ENCODE measurements at places on chromosomes 2 and 18.

DNA sequence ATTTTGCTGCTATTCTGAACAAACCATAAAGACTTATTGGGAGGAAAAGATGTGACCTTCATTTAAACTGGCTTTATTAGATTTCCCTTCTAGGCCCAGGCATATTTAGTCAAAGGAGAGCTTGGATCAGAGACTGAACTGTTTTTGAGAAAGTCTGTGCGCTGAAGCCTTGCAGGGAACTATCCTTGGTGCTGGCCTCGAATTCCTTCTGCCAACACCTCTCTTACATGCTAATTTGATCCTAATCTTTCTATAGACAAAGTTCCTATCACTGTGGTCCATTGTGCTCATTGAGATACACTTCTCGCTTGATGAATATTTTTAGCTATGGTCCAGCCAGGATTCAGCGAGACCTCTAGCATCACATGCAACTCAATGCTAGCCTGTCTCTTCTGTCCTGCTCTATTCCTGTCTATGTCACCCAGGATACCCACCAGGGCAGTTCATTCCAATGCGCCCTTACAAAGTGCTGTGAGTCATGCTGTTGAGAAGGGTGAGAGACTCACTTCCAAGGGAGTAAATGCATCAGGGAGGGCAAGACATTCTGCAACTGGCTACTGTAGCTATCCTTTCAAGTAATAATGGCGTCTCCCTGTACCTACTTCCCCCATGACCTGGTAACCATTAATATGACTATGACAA is 356.7 kb upstream of the LYPD1 start:
- DNase-seq, result no peak

DNA sequence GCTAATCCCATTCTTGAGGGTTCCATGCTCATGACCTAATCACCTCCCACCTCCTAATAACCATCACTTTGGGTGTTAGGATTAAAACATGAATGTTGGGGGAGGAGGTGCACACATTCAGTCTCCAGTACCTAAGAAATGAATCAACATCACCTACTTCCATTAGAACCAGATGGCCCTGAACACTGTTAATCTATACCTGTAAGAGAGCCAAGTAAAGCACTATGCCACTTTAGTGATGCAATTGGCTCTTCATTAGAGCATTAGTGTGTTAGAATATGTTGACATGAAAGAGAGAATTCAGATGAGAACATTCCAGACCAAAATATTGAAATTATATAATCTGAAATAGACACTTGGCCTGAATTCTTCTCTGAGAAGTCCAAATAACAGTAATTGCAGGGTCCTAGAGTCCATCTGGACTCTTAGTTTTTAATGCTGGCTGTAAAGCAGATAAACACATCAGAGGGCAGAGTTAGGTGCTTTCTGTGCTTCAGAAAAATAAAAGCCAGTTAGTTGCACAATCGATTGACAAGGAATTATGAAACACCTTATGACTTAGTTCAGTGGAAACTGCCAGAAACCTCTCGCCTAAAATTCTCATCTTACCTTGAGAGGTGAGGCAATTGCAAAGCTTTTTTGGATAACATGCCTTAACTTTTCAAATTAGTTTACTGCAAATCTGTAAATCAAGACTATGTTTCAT is 923.7 kb downstream of the SLC4A3 start:
- no peak for DNase-seq

DNA sequence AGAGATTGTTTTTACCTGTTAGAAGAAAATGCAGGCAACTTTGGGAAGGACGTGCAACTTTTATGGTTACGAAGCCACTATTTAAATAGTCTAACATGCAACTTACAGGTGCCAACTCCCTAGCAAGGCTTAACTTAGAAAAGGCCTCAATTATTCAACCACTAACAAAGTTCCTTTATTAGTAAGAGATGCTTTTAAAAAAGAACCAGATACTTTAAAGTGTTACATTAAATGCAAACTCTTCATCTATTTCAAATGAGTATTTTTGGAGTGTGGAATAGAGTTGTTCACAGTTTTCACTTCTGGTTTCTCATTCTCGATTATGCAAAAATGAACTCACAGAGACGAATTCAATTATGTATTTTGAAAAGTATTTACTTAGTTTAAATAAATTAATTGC is 51.7 kb downstream of the PELI1 start:
- no peak for DNase-seq

- no peak for DNase-seq
Observed at GRCh38 chr18:78699499-78699898, 280.1 kb upstream of the SALL3 start.

DNA sequence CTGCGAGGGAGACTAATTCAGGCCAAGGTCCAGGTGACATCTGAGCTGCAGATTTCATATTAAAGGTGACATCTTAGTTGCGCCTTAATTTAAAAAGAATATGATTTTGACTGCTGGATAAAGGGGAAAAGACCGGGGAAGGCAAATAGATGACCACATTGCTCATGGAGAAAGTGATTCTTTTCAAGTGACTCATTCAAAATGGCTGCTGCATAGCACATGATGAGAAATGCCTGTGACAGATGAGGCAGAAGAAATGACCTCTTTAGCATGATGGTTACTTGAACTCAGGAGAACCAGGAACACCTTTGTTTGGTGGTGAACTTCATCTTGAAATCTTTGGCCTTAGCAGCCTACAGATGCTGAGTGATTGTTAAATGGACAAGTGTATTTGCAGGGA is 385.8 kb upstream of the TRIB2 start:
- no peak for DNase-seq

GRCh38 chr2:43075054-43075593 is 151.3 kb downstream of the ZFP36L2 start:
- DNase-seq, result no peak

DNA sequence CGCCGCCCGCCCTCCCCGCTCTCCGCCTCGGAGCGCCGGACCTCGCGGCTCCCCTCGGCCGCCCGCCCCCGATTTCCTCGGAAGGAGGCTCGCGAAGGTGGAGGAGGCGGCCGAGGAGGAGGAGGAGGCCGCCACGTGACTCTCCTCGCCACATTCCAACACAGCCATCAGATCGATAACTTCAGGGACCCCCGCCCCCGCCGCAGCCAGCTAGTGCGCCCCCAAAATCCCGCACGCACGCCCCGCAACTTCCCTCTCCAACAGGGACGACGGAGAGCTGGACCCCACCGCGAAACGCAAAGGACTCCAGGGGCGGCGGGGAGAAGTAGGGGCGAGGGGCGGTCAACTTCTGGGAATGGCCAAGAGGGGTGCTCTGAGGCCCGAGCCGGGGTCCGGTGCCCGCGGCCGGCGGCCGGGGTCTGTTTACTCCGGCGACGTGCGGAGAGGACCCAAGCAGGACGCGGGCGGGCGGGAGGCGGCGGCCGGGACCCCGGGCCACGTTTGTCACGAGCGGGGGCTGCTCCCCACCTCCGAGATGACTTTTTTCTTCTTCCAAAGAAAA is 2.0 kb downstream of the ZNF521 start:
- DNase-seq, result no peak

DNA sequence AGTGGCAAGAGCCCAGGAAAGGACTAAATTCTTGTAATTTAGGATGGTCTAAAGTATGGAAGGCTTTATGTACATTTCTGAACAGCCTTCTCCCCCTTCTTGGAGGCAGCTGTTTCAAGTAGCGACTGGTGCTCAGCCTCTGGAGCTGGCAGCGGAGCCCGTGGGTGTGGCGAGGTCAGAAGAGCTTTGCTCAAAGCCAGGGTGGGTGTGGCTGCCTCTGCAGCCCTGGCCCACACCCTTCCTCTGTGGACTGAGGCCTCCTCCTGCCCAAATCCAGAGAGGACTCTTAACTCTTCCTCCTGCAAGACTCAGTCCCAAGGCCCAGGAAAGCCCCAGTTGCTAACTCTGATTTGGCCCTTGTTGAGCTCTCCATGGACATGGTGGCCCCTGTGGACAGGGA is 202.1 kb upstream of the REV1 start:
- DNase-seq, result no peak

DNA sequence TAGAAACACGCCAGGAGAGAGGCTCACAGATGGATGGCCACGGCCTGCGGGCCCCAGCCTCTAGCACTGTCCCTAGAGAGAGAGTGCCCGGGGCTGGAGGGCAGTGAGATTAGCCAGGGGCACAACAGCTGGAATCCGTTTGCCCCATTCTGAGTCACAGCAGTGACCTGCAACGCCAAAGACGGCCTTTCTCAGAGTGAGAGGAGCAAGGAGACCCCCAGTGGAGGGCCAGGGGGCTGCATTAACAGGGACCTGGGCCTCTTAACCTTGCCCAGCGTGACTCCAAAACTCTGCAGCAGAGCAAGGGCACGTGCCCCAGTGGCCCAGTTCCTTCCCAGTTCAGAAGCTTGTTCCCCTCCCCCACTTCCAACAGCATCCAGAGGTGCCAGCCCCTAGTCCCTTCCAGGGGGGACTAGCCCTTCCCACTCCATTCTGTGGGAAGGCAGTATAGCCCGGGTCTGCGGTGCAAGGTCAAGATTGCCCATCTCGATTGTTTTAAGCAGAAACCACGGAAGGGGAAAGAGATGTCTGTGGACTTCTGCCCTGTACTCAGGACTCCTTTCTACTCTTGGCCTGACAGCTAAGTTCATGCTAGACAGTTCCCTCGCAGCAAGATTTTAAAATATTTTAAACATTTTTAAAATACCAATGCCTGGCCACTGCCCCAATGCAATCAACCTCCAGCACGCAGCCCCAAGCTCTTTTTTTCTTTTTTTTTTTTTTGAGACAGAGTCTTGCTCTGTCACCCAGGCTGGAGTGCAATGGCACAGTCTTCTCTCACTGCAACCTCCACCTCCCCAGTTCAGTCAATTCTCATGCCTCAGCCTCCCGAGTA is 50.9 kb upstream of the BIN1 start:
- no peak for DNase-seq

DNA sequence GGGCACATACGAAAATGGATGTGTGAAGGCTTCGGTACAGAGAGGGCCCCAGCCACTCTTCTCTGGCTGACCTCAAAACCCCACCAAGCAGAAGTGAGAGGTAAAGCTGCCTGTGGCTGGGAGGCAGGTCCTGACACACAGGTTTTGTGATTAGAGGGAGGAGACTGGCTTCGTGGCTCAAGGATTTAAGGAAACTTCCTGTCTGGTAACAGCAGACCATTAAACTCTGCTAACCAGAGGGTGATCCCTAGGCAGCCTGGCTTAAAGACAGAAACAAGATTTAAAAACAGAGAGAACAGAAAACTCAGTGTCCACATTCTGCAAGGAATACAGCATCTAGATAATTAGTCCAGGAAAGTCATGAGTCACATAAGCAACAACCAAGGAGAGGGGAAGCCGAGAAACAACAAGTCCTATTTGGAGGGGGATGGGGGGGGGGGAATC is 101.9 kb downstream of the NFATC1 start:
- no peak for DNase-seq

DNA sequence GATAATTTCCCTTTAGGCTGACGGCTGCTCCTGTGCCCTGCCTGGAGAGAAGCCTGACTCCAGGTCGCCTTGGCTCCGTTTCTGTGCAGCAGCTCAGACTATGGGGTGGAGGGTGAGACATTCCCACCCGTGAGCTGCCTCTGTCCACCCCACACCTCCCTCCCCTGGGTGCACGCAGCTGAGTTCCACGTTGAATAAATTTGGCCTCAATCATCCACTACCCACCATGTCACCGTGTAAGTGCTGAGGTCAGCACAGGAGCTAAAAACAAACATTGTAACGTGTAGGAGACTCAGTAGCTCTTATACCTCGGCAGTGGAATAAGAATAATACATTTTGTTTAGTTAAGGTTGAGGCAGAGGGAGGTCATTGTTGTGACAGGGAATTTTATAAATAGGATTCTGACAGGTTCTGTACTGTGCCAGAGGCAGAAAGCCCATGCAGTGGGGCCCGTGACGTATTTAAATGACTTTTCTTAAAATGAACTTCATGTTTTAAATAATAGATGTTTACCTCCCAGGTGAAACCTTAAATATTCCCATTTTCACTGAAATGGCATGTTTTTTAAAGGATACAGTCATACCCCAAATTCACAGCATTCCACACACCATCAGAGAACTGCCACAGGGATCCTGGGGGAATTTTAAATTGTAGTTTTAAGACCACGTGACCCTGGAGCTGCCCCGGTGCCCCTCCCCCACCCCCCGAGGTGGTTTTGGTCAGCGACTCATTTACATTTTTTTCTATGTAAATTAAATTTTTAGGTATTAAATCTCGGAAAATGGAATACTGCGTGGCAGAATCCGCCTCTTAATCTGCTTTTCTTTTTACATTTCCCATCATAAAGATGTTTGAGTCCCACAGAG is 50.2 kb downstream of the NFATC1 start:
- no peak for DNase-seq

- no peak for DNase-seq
Observed at GRCh38 chr2:27798948-27799645, 27.6 kb downstream of the MRPL33 start.

DNA sequence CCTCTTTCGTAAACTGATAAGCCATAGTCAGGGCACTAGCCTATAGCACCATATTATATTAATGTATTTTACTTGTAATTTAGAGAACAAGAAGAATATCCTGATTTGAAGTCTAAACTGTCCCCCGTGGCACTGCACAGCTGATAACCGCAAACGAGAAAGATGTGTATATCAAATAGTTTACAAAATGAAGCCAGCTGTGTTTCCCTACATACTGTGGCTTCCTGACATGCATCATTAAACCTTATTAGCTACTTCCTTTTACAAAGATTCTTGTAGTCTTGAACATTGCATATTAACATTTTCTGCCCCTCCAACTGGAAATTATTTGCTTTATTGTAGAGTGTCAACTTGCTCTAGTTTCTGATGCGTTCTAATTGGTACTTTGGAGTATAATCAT is 153.5 kb upstream of the NFATC1 start:
- DNase-seq, result no peak

DNA sequence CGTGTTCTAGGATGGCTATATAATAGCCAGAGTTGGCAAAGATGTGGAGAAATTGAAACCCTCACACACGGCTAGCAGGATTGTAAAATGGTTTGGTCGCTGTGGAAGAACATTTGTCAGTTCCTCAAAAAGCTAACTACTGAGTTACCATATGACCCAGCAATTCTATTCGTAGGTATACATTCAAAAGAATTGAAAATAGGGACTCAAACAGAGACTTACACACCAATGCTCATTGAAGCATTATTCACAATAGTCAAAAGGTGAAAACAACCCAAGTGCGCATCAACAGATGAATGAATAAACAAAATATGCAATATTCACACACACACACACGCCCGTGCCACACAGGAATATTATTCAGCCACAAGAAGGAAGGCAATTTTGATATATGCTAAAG is 98.7 kb downstream of the PLA2R1 start:
- no peak for DNase-seq

GRCh38 chr2:19688059-19688458 is 213.7 kb downstream of the TTC32 start:
- DNase-seq, result no peak

DNA sequence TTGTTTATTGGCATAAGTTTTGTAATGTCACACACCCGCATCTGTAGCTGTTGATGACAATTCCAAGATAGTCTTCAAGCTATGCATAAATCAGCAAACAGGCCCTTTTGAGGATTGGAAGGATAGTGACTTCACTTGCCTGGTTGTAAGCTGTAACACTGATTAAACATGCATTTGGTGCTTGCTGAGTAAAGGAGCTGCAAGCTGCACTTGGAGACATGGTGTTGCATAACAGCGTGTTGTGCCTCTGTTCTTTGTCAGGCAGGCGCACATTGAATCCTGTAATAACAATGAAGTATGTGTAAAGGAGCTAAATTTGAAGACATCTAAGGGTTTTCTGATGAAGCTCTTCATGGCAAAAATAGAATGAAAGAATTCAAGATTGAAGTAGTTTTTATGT is 68.7 kb upstream of the TTC27 start:
- no peak for DNase-seq
